H9 (cell line): ENCODE measurements at places on chromosomes 7 and 10. TPM values are rescaled to one million over a fixed set of nuclear protein-coding genes. Genes with fewer than 3 reads are reported as not detected.
A peak's percentile ranks its signal among the peaks of the same experiment; 100 is the strongest.

The CNPY1 gene
- total RNA-seq, result not detected in 2 replicates

The NODAL gene
- 80.7 and 84.7 TPM in 2 replicates for total RNA-seq

The ASB10 gene
- total RNA-seq, result not detected in 2 replicates

The NACAD gene
- 6.4 and 8.0 TPM in 2 replicates for total RNA-seq

The RINT1 gene
- 20.8 and 21.5 TPM in 2 replicates for total RNA-seq

The OPN4 gene
- not detected in 2 replicates for total RNA-seq

GRCh38 chr7:127870231-127870907 is 160.9 kb downstream of the LRRC4 start:
- no peak for DNase-seq

DNA sequence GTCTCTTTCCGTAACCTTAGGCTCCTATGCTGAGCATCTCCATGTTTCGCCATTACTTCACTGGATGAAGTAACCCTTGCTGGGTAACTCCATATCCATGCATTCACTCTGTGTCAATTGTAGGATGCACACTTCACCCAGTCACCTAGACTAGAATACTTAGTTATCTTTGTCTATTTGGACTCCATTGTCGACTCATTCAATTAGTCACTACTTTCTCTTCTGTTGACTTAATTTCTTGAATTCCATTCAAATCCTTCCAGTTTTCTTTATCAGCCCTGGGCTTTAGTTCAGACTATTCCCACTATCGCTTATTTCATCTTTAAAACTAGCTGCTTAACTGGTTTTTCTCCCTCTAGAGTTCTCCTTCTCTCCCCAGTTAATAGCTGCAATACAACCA is 111.3 kb upstream of the TNS3 start:
- DNase-seq, result no peak

DNA sequence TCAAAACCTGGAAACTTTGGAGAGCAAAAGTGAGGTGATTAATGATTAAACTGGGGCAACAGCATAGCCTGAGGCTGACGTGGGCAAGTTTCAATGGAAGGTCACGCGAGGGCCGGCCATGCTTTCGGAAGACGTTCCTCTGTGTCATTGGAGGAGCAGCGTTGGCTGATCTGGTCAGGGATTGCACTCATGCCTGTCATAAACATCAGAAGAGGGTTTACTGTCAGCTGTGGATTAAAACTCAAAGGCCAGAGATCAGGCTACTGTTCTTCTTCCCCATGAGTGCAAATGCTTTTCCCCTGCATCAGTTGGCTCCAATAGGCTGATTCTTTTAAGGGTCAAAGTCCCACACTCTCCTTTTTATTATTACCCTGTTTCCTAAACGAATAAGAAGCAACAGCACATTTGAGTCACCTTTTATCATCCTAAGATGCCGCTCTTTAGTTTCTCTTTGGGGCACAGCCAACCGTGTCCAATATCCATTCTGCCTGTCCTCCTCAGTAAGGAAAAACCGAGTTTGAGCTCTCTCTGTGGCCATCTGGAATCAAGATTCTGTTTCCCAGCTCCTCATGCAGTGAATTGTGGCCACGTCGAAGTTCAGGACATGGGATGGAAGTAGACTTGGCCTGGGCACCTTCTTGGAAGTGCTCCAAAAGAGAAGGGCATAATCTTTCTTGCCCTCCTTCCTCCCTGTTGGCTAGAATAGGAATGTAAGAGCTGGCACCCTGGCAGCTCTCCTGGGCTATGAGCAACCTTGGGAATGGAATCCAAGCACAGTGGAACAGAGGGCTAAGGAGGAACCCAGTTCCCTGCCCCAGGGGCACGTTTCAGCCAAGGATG is 62.5 kb upstream of the INSIG1 start:
- DNase-seq, result no peak

- DNase-seq, result no peak
These were observed 112.9 kb downstream of the KIF20B start for GRCh38 chr10:89814278-89814677.

- no peak for DNase-seq
These were observed 80.6 kb downstream of the RGS10 start for GRCh38 chr10:119461923-119462322.

DNA sequence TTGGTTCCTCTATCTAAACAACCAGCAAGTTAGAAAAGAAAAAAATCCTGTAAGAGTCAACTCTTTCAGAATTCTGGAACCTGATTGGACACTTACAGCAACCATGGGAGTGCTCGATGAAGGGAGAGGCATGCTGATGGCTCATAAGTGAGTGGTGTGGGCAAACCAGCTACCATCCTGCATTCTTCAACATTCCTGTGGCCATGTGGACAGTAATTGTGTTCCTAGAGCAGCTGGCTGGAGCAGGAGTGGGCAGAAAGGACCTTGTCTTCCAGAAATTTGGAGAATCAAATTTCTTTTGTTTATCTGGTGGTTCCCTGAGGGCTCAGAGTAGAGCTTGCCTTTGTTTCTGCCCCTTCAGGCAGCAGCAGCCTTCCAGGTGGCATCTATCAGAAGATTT is 22.5 kb upstream of the MYL7 start:
- peak; percentile 22 for DNase-seq

- no peak for DNase-seq
These were observed 721.5 kb downstream of the GRID1 start for GRCh38 chr10:85645053-85645452.

DNA sequence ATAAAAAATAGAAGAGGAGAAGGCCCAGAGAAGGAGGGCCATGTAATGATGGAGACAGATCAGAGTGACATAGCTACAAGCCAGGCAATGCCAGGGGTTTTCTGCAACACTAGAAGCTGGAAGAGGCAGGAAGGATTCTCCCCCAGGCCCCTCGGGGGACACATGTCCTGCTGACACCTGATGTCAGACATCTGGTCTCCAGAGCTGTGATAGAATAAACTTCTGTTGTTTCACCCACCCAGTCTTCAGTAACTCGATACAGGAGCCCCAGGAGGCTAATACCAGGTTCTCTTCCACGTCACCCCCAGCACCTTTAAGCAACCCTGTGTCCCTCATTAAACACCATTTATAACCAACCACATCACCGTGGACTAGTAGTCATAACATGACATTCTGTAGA is 94.9 kb downstream of the TMEM130 start:
- no peak for DNase-seq

- peak; percentile 48 for DNase-seq
These were observed 836 bp downstream of the KMT2E start for GRCh38 chr7:105014693-105015389.
